ENCODE measurements at places on chromosomes 11 and 22. TPM values are rescaled to one million over a fixed set of nuclear protein-coding genes. Genes with fewer than 3 reads are reported as not detected.
A peak's percentile ranks its signal among the peaks of the same experiment; 100 is the strongest.

GRCh38 chr11:102868339-102868738, 6.4 kb downstream of the MMP12 start:
- no peak for DNase-seq

DNA sequence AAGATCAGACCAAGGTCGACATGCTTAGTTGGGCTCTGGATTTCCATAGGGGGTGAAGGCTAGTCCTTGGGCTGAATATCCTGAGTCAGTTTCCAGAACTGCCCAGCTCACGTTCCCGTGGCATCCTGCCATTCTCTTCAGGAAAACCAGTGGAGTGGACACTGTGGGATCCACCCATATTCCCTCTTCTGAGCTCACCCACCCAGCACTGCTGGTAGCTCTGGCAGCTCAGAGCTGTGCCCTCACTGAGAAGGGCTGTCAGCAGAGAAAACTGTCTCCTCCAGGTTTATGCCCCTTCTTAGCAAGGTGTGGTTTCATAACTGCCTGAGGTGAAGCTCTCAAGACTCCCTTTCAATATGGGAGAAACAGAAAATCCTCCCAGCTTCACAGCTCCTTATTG, 111.7 kb downstream of the GGTLC2 start:
- no peak for DNase-seq

- no peak for DNase-seq
Measured at GRCh38 chr11:48020092-48020755, 39.9 kb downstream of the PTPRJ start.

GRCh38 chr11:102283116-102283485, 34.2 kb upstream of the BIRC3 start:
- no peak for DNase-seq

GRCh38 chr22:35432228-35432905, 32.4 kb downstream of the MCM5 start:
- peak; percentile 32 for DNase-seq

DNA sequence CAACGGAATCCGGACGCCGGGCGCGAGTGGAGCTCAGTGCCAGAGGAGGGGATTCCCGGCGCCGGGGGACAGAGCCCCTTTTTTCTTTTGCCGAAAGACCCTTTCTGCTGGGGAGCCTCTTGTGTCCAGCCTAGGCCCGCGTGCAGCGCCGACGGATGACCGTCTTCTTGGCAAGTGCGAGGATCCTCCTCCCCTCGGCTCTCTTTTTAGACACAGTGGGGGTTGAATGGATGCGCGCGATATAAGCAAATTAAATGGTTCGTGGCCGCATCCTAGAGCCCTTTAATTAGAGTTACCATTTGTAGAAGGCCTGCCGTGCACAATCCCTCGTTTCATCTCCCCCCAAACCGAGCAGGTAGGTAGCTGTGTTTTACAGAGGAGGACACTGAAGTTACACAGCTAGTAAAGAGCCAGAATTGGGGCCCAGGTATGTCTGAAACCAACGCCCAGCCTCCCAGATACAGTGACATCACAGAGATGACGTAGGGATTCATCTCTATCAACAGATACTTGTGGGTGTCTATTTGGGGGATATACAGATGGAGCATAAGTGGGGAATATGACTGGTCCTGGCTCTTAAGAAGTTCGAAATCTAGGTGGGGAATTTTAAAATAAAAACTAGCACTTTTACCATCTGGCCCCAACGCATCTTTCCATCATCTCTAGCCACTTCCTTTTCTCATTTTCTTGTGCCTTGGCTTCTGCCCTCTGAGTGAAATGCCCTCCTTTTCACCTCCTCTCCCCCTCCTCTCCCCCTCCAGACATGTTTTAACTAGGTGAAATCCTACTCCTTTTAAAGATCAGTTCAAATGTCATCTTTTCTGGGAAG, 875 bp downstream of the TCP11L1 start:
- DNase-seq: no peak

The SYT8 gene
- polyA plus RNA-seq: not detected

GRCh38 chr11:73859671-73860070, 17.0 kb downstream of the COA4 start:
- no peak for DNase-seq

The MAPK8IP1 gene
- polyA plus RNA-seq: 6.4 TPM

The HTR3A gene
- 0.09 TPM for polyA plus RNA-seq

The NXPE2 gene
- 0.07 TPM for polyA plus RNA-seq

The DGCR6 gene
- 3.6 TPM for polyA plus RNA-seq

All from right cardiac atrium (tissue), 5 donors.